ENCODE measurements at places on chromosomes 5 and 9. TPM values are rescaled to one million over a fixed set of nuclear protein-coding genes. Genes with fewer than 3 reads are reported as not detected.

DNA sequence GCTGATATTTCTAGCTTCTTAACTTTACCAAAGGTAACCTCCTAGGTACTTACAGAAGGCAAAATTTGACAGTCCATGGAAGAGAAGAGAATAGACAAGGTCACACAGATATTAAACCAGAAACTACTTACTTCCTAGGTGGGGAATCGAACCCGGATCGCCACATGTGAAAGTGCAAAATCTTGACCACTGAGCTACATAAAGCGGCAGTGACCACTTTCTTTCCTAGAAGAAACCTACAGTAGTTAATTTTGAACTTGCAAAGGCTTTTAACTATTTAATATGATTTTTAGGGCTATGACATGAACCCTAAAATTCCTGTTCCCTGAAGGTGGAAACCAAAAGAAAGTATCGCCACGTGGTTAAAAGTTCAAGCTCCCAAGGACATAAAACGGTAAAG lies 20.3 kb upstream of the ATOSB start:
- no peaks in the 10 kb centered on the region for H3K4me1 ChIP-seq
- no peak overlapping the region for H3K4me3 ChIP-seq
- H3K36me3 ChIP-seq = no peaks in the 10 kb centered on the region
- no peaks in the 10 kb centered on the region for H3K27me3 ChIP-seq
- no peak for DNase-seq
- no peak overlapping the region for H3K27ac ChIP-seq

GRCh38 chr5:57780306-57780960 lies 297.8 kb upstream of the ACTBL2 start:
- no peaks in the 10 kb centered on the region for H3K36me3 ChIP-seq
- H3K27ac ChIP-seq = no peak overlapping the region
- no peak overlapping the region for H3K4me3 ChIP-seq
- no peak for DNase-seq

The UAP1L1 gene
- total RNA-seq = 21.9 TPM

DNA sequence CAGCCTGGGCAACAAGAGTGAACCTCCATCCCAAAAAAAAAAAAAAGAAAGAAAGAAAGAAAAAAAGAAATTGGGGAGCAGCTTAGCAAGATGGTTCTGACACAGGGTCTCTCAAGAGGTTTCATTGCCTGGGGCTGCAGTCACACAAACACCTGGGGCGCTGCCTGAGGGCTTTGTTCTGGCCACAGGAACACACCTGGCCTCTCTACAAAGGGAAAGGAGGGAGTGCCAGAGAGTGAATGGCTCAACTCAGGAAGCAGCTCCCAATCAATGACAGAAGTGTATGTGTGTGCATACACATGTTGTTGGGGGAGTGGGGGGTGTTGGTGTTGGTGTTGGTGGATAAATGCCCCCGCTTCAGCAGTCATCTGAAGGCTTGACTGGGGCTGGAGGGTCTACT lies 32.4 kb upstream of the CTNNA1 start:
- H3K27me3 ChIP-seq = peaks cover 38% of the 10 kb centered on the region
- no peak overlapping the region for H3K27ac ChIP-seq

The PPP6C gene
- total RNA-seq = 57.6 TPM

The PDLIM7 gene
- 55.1 TPM for total RNA-seq

DNA sequence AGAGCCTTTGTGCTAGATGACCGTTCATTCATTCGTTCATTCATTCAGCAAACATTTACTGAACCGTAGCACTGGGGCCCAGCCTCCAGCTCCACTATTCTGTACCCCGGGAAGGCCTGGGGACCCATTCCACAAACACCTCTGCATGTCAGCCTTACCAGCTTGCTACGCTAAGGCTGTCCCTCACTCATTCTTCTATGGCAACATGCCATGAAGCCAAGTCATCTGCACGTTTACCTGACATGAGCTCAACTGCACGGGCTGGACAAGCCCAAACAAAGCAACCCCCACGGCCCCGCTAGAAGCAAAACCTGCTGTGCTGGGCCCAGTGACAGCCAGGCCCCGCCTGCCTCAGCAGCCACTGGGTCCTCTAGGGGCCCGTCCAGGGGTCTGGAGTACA lies 6.0 kb downstream of the CEL start:
- no peak overlapping the region for H3K4me3 ChIP-seq
- H3K4me1 ChIP-seq = no peaks in the 10 kb centered on the region
- H3K27ac ChIP-seq = no peak overlapping the region
- no peaks in the 10 kb centered on the region for H3K36me3 ChIP-seq
- H3K27me3 ChIP-seq = no peaks in the 10 kb centered on the region

GRCh38 chr9:134163371-134164196 lies 780 bp downstream of the RNU6ATAC start:
- peak; percentile 72 for DNase-seq
- H3K27ac ChIP-seq = no peak overlapping the region
- H3K36me3 ChIP-seq = peaks cover 11% of the 10 kb centered on the region
- no peak overlapping the region for H3K4me3 ChIP-seq

DNA sequence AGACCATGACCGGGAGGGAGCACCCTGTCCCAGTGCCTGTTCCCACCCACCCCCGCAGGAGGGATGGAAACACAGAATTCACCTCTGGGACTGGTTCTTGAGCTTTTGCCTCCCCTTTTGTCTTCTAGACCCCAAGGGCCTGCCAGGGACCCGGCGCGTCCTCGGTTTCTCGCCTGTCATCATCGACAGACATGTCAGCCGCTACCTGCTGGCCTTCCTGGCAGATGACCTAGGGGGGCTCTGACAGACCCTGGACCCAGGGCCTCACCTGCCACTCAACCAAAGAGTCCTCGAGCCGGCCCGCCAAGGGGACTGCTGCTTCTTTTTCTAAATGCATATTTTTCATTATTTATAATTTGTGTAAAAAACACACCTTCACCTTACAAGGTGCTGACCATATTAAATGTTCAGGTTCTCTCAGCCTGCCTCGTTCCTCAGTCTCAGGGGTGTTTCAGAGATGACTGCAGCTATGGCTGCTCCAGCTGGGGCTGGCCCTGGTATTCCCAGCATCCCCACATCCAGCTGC lies 16.9 kb downstream of the CARD19 start:
- no peak overlapping the region for H3K27ac ChIP-seq
- peaks cover 30% of the 10 kb centered on the region for H3K4me1 ChIP-seq
- peaks cover 32% of the 10 kb centered on the region for H3K36me3 ChIP-seq
- no peak overlapping the region for H3K4me3 ChIP-seq
- no peaks in the 10 kb centered on the region for H3K27me3 ChIP-seq
- no peak for DNase-seq

The FOXB2 gene
- total RNA-seq = not detected

- no peak overlapping the region for H3K27ac ChIP-seq
- H3K36me3 ChIP-seq = no peaks in the 10 kb centered on the region
- no peaks in the 10 kb centered on the region for H3K4me1 ChIP-seq
- H3K27me3 ChIP-seq = no peaks in the 10 kb centered on the region
- no peak for DNase-seq
Measured at GRCh38 chr5:163614787-163615186, 109.4 kb downstream of the MAT2B start.
